ENCODE measurements at places on chromosomes 2 and 18.

GRCh38 chr2:101796825-101797600 is 99.5 kb downstream of the MAP4K4 start:
- no peak for DNase-seq

DNA sequence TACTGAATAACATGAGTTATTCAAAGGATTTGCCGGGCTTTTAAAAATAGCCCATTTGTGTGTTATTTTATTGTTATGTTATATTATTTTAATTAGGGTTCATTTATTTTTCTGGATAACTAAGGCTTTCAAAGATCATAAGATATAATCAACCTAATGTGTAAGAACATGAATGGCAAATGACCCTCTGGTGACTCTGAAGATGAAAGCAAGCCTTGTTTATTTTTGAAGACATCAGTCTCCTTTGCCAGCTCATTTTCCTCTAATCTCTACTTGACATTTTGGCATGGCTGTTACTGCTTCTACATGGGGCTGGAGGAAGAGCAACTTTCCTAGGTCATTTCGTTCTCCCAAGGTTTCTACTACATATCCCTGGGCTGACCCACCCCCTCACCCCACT is 10.6 kb downstream of the FAP start:
- DNase-seq: no peak

GRCh38 chr2:226790431-226790830 is 9.2 kb downstream of the IRS1 start:
- no peak for DNase-seq

GRCh38 chr2:19864381-19864780 is 37.4 kb downstream of the TTC32 start:
- no peak for DNase-seq

DNA sequence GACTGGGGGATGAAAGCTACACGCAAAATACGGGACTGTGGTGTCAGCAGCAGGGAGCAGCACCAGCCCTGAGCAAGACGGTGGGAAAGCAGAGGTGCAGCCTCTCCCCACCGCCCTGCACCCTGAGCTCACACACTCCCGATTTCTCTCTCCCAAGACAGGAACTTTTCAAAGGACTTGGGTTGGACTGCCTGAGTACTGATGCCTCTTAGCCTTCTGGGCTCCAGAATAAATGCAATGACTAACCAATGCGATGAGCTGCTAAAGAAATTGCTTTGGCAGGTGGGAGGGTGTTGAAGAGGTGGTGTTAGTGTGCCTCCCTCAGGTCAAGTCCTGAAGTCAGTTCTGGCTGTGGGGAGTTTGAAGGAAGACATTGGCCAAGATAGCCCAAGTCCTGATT is 9.6 kb downstream of the TRIM54 start:
- DNase-seq: no peak

DNA sequence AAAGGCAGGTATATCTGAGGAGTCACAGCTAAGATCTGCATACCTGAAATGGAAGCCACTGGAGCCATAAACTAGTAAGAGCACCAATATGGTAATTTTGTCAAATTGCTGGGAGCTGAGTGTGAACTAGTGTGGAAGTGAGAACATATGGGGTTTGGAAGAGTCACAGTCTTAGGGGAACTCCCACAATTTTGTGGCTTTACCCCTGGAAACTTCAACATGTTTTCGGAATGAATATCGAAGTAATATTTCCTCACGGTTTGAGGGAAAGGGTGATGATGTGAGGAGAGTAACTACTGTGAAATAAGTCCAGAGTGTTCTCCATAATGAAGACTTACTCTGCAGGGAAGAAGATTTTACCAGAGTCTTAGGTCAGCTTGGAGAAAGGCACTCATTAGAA is 565.9 kb downstream of the RIT2 start:
- DNase-seq: no peak

DNA sequence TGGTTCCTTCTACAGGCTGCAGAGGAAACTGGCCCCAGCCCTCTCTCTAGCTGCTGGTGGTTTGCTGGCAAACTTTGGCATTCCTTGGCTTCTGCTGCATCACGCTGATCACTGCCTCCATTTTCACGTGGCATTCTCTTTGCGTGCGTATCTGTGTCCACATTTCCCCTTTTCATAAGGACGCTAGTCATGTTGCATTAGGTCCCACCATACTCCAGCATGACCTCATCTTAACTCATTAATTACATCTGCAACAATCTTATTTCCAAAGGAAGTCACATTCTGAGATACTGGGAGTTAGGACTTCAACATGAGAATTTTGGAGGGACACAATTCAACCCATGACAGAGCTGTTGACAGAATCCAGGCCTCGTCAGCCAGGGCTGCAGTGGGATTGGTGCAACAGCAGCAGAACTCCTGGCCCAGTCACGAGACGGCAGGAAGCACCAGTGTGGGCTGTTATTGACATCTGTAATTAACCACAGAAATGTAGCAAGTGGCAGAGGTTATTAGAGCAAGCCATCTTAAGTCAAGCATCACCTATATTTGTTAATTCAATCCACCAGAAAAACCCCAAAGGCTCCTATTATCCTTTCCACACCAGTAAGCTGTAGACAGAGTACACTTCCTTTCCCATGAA is 132.4 kb downstream of the TMEM163 start:
- no peak for DNase-seq

DNA sequence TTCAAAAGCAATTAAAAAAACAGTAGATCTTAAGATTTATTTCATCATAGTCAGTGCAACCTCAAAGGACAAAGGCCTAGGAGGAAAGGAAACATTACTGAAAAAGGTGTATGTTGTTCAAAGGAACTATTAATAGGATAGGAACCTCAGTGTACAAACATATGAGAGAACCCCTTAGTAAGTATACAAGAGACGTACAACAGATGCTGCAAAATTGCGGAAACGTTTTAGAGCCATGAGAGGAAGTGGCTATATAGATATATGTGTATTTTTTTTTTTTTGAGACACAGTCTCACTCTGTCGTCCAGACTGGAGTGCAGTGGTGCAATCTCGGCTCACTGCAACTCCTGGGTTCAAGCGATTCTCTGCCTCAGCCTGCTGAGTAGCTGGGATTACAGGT is 22.2 kb downstream of the PIK3C3 start:
- DNase-seq: no peak

DNA sequence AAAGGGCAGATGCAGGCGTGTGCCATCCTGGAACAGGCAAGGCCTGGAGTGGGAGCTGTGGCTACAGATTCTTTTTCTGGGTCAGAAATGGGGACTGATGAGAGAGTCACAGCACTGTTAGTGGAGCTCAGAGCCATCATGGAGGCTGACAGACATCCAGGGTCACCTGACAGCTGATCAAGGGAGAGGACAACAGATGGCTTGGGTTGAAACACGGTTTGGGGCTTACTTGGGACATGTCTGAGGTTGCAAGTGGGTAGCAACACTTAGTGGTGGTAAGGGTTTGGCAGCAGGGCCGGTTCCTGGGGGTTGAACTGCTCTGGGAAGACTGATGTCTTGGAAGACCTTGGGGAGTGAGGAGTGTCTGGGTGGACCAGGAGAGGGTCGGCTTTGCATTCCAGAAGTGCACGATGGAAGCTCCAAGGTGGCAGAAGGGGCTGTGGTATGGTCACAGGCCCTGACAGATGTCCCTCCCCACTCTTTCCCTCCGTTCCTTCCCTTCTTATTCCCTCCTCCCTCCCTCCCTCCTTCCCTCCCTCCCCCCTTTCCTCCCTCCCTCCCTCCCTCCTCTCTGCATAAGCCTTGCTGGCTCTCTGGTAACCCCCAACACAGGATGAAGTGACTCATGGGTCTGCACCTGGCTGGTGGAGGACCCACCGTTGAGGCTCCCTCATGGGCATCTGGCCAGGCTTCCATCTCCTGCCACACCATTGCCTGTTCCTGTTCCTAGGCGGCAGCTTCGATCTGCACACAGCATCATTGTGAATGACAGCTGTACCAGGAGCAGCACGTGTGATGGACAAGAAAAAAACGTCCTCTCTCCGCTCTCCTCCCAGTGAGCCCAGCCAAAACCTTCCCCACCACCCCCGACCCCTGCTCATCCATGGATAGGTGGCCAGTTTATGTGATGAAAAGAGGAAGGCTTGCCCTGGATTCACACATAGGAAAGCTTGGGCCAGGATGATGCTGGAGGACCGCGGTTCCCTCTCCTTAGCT is 63.8 kb upstream of the RPL31 start:
- DNase-seq: peak; percentile 77

- no peak for DNase-seq
These were observed 28.4 kb downstream of the NGEF start for GRCh38 chr2:232984451-232985207.

GRCh38 chr2:204359076-204359475 is 186.2 kb upstream of the PARD3B start:
- no peak for DNase-seq

DNA sequence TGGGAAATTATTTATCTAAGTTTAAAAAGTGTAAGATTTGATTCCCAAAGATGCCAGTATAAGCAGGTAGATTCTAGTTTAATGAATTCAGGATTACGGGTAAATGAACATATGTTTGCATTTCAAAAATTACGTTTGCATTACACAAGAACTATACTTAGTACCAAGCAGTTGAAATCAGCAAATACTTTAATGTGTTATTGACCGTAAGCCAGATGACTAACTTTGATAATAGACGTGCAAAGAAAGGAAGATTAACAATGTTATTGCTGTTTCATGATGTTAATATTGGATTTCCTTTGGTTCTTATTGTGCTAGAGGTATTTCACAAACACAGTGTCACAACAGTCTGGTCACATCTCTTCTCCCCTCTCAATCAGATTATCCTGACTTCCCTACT is 294.7 kb downstream of the TDRD15 start:
- no peak for DNase-seq

GRCh38 chr2:179927041-179927440 is 65.6 kb upstream of the ZNF385B start:
- DNase-seq: no peak

- DNase-seq: no peak
These were observed 119.2 kb downstream of the PAX3 start for GRCh38 chr2:222179592-222179991.

DNA sequence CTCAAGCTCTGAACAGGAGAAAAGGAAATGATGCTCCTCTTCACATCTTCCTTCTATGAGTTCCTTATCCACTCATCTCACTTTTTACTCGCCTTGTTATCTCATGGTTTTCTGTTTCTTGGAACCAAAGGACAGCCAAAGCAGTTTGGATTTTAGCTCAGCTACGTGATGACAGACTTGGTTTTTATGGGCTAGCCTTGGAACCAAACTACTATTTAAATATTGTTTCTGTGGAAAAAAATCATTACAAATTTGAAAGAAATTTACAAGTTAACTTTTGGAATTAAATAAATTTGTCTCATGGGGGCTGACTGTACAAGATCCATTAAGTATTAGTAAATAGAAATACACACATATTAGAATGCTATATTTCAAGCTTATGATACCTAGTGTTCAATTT is 727.8 kb upstream of the FANCL start:
- no peak for DNase-seq

DNA sequence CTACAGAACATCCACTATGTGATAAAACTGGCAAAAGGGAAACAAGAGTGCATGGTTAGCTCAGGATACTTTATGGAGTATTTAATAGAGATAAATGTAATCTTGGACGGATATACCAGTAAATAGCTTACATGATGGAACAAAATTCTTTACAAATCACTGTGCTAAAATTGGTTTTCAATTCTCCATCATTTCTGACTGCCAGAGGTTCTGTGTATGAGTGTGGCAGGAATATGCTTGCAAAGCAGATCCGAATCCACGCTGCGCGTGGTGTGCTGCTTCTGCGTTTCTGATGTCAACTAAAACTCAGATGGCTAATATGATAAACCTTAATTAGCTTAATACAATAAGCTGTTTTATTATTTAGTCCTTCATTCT is 2.1 kb downstream of the ZNF532 start:
- DNase-seq: no peak

- DNase-seq: no peak
These were observed 19.3 kb downstream of the ALPK2 start for GRCh38 chr18:58609536-58609993.

- DNase-seq: no peak
These were observed 46.8 kb downstream of the ATOH8 start for GRCh38 chr2:85800586-85800985.

GRCh38 chr2:20291846-20292408 is 58.7 kb downstream of the PUM2 start:
- peak; percentile 4 for DNase-seq

- no peak for DNase-seq
These were observed 7.3 kb downstream of the IL1RN start for GRCh38 chr2:113134717-113135116.

GRCh38 chr2:120026890-120027289 is 14.0 kb downstream of the EPB41L5 start:
- DNase-seq: no peak

- no peak for DNase-seq
These were observed 59.4 kb downstream of the ALPK2 start for GRCh38 chr18:58569490-58569911.

Measured in urothelium cell line (cell line).